ENCODE measurements at places on chromosomes 5 and 9. TPM values are rescaled to one million over a fixed set of nuclear protein-coding genes. Genes with fewer than 3 reads are reported as not detected.

Gene NNT
- total RNA-seq = 19.6 TPM

Gene ENG
- total RNA-seq = 4.2 TPM

Gene WDR31
- 0.40 TPM for total RNA-seq

Gene SLCO6A1
- 0.54 TPM for total RNA-seq

Gene TBCA
- 320 TPM for total RNA-seq

Gene SIT1
- 8.2 TPM for total RNA-seq

Gene PROB1
- 3.1 TPM for total RNA-seq

Gene PARP8
- 27.6 TPM for total RNA-seq

Gene PTPRD
- total RNA-seq = 73.6 TPM

Gene GPRIN1
- 12.8 TPM for total RNA-seq

Gene GABRP
- 3.7 TPM for total RNA-seq

Data from H1 (cell line).